ENCODE measurements at places on chromosomes 11 and 22. TPM values are rescaled to one million over a fixed set of nuclear protein-coding genes. Genes with fewer than 3 reads are reported as not detected.

DNA sequence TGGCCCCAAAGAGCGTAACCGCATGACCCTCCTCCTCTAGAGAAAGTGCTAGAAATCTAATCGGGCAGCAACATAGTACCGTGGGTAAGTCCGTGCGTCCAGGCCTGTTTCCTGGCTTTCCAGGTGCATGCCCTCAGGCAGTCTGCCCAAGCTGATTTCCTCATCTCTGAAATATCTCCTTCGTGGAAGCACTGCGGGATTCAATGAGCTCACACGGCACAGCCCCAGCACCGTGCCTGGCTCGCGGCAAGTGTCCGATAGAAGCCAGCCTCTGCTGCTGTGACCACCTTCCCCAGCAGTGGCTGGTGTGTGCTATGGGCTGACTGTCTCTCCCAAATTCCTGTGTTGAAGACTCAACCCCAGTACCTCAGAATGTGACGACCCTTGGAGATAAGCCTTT is 20.7 kb downstream of the RPUSD4 start:
- no peak for DNase-seq

DNA sequence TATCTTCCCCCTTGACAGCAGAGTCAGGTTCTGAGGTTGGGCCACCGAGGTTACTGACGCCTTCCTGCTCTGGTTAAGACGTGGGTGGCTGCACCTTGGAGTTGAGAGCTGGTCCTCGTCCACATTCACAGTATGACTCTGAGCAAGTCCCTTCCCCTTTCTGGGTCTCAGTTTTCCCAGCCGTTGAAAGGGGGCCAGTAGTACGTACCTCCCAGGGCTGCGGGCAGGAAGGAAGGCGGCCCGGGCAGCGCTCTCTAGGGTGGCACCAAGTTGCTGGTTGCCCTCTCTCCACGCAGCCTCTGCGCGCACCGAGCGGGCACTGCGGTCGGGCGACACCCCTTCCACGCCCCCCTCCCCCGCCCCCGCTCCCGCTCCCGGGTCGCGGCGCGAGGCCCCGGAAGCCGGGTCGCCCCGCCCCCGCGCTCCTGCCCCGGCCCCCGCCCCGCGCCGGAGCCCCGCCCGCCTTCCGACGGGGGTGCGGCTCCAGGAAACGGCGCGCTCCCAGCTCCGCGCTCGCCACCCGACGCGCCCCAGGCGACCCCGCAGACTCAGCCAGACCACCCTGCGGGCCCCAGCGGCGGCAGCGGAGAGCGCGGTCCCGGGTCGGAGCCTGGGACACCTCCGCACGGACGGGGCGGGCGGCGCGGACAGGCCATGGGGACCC is at the start of gene EHBP1L1:
Gene EHBP1L1 (plus strand): TSS at position 486 of the 664 bp plus-strand sequence. CDS start 250 bp downstream, outside the sequence.
- DNase-seq: peak; percentile 80

GRCh38 chr11:15981292-15981691 is 375.1 kb downstream of the SOX6 start:
- no peak for DNase-seq

DNA sequence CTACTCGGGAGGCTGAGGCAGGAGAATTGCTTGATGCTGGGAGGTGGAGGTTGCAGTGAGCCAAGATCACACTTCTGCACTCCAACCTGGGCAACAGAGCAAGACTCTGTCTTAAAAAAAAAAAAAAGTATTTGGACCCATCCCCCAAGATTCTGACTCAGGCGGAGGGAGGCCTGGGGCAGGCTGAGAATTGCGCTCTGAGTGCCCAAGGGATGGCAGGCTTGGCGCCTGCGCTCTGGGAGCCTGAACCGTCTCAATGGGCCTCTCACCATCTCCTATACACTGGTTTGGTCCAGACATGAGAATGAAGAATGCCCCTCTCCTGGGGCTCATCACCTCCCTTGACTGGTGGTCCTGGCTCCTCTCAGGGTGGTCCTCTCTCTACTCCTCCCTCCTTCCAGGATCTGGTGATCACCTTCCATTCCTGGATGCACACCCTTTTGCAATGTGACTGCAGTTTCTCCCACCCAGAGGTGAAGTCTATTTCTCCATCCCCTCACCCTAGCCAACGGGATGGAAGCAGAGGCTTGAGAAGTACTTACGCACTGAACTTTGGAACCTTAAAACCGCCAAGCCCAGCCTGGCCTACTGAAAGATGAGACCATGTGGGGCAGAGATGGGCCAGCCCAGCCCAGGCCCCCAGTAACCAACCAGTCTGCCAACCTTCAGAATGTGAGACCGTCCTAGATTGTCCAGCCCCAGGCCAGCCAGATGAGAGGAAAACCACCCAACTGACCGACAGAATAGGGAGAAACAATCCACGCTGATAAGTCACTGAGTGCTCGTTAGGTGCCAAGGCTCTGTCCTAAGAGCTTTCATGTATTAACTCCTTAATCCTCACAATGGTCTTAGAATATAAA is 4.9 kb downstream of the POLR3H start:
- DNase-seq: no peak

The NRXN2 gene
- 4.2 TPM for total RNA-seq

The RASSF10 gene
- total RNA-seq: 0.35 TPM

The MS4A12 gene
- total RNA-seq: not detected

- DNase-seq: peak; percentile 72
These were observed 3.9 kb upstream of the ABCG4 start for GRCh38 chr11:119144825-119145486.

GRCh38 chr11:118909619-118910308 is 16.0 kb downstream of the BCL9L start:
- DNase-seq: no peak

DNA sequence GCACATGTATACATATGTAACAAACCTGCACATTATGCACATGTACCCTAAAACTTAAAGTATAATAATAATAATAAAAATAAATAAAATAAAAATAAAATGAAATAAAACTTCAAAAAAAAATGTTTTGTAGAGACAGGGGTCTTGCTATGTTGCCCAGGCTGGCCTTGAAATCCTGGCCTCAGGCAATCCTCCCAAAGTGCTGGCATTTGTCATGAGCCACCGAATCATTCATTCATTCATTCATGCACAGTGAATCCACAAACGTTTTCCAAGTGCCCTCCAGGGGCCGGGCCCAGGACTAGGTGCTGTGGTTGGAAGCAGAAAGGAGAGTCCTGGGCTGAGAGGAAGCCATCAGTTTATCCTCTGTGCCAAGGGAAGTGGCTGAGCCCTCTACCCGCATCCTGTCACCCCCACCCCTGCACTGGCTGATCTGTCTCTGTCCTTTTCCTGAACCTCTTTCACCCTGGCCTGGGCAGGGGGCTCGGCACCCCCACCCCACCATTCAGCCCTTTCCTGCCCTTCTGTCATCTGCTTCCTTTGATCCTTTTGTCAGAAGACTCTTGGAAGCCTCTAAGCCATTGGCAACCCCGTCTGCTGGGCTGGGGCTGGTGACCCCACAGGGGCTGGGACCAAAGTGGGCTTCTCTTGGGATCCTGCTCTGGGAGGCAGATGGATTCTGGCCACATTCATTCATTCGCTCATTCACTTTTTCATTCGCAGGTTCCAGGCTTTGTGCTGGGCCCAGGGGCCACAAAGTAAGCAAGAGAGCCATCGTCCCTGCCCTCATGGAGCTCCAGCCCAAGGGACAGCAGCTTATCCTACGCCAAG is 84.3 kb downstream of the IGLL1 start:
- DNase-seq: no peak

GRCh38 chr11:14202251-14203196 is 156.5 kb downstream of the RRAS2 start:
- no peak for DNase-seq

GRCh38 chr11:47071791-47072261 is 104.9 kb downstream of the ARFGAP2 start:
- no peak for DNase-seq

GRCh38 chr11:66883016-66883965 is 26.4 kb downstream of the LRFN4 start:
- DNase-seq: peak; percentile 86

GRCh38 chr11:59898650-59899049 is 20.1 kb downstream of the OOSP3 start:
- DNase-seq: no peak

GRCh38 chr11:47483457-47483856 is 34.5 kb upstream of the RAPSN start:
- no peak for DNase-seq

DNA sequence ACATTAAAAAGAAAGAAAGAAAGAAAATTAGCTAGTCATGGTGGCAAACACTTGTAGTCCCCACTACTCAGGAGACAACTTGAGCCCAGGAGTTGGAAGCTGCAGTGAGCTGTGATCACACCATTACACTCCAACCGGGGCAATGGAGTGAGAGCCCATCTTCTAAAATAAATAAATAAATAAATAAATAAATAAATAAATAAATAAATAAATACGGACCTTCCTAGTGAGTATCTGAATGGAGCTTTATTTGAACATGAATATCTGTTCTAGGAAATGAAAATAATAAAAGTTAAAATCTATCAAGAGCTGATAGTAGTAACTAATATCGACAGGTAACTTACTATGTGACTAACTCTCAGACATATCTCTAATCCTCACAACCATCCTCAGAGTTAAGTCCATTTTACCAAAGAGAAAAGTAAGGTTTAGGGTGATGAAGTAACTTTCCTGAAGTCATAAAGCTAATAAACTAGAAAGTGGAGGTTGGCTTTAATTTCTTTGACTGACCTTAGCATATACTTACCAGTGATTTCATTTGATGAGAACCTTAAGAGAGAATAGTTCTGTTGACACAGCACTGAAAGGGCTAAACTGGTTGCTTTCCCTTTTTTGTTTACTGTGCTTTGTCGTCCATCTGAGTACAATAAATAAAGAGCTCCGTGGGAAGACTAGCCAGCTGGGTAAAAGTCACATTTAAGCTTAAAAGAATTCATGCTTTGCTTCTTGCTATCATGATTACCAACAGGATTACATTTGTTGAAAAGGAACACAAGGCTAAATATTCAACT is 22.4 kb downstream of the ENTHD1 start:
- DNase-seq: no peak

The SLC17A6 gene
- total RNA-seq: not detected

The C11orf86 gene
- total RNA-seq: 218 TPM

The SPCS2 gene
- 14.0 TPM for total RNA-seq

- DNase-seq: no peak
These were observed 238.7 kb downstream of the FAM181B start for GRCh38 chr11:82494988-82495432.

The CDHR5 gene
- 1,284 TPM for total RNA-seq

GRCh38 chr11:71283971-71284441 is 31.6 kb upstream of the SHANK2 start:
- peak; percentile 88 for DNase-seq

DNA sequence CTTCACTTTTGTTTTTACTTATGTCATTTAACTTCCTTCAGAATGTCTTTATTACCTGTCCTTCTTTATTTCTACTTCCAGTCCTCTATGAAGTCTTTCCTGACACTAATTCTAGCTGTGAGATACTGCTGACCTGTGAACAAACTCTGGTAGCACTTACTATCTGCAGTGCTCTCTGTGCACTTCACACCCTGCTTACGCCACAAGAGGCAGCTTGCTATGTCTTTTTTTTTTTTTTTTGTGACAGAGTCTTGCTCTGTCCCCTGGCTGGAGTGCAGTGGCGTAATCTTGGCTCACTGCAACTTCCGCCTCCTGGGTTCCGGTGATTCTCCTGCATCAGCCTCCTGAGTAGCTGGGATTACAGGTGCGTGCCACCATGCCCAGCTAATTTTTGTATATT is 10.7 kb downstream of the STIM1 start:
- no peak for DNase-seq

DNA sequence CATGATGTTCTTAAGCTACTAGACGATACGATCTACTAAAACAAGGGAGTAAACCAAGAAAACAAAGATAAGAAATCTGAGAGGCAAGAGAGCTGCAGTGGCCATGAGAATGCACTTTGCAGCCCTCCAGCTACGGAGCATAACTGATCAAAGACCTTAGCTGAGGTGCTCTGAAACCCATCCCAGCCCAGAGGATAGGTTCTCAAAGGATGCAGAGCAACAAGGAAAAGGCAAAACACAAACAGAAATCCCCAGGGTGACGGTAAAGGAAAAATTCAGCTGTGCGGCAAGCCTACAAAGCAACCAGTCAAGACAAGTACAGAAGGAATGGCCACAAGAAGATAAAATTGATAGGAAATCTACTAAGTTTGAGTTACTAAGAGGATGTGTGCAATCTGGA is 32.5 kb upstream of the CFAP300 start:
- no peak for DNase-seq

The CHRDL2 gene
- not detected for total RNA-seq

- DNase-seq: no peak
These were observed 4.1 kb upstream of the WDR74 start for GRCh38 chr11:62843466-62843865.

- no peak for DNase-seq
These were observed 108.5 kb downstream of the PHF21B start for GRCh38 chr22:44901301-44901700.

GRCh38 chr11:102592131-102592530 is 33.0 kb downstream of the MMP20 start:
- DNase-seq: no peak

The CCDC116 gene
- total RNA-seq: not detected

GRCh38 chr22:44459551-44459950 is 38.5 kb downstream of the RTL6 start:
- DNase-seq: no peak

- no peak for DNase-seq
These were observed 194.0 kb downstream of the LARGE1 start for GRCh38 chr22:33726294-33726734.

The OR2D2 gene
- total RNA-seq: 0.80 TPM

The ANO9 gene
- 161 TPM for total RNA-seq

The ANGPTL5 gene
- not detected for total RNA-seq

DNA sequence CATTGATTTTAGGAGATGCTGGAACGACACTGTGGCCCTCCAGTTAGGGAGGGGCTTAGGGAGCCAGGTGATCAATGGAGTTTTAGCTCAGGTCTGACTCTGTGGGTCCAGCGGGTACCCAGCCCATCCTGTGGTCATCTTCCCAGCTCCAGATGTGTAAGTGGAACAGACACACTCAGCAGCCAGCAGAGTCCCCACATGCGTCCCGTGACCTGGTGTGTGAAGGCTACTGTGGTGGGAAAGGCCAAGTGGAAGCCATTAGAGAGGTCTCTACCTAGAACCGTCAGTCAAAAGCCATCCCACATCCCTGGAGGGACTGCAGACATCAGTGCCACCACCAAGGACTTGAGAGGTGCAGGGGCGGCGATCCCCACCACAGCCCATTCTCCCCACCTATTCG is 19.9 kb upstream of the CD81 start:
- DNase-seq: peak; percentile 13

DNA sequence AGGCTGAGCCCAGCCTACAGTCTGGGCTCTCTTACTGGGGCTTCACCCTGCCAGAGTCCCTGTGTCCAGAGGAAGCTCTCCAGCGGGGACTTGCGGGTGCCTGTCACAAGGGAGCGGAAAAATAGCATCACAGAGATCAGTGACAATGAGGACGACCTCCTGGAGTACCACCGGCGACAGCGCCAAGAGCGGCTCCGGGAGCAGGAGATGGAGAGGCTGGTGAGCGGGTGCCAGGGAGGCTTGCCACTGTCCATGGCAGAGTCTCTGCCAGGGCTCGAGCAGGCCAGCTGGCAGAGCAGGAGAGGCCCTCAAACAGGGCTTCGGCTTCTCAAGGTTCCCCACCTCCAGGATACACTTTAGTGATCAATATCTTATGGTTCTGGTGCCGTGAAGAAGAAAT is 21.0 kb downstream of the PHLDB1 start:
- no peak for DNase-seq

GRCh38 chr11:8698917-8699441 is 16.4 kb downstream of the RPL27A start:
- DNase-seq: no peak

Data from Peyer's patch (tissue), 4 donors.